ENCODE measurements at places on chromosomes 3 and 15. TPM values are rescaled to one million over a fixed set of nuclear protein-coding genes. Genes with fewer than 3 reads are reported as not detected.

The SMAD3 gene
- polyA plus RNA-seq, result 10.1 TPM

The FBXW12 gene
- polyA plus RNA-seq, result not detected

The AGTR1 gene
- polyA plus RNA-seq, result 14.8 TPM

The PLCB2 gene
- polyA plus RNA-seq, result 4.4 TPM

The KIF7 gene
- polyA plus RNA-seq, result 1.4 TPM

The GABRG3 gene
- polyA plus RNA-seq, result not detected

DNA sequence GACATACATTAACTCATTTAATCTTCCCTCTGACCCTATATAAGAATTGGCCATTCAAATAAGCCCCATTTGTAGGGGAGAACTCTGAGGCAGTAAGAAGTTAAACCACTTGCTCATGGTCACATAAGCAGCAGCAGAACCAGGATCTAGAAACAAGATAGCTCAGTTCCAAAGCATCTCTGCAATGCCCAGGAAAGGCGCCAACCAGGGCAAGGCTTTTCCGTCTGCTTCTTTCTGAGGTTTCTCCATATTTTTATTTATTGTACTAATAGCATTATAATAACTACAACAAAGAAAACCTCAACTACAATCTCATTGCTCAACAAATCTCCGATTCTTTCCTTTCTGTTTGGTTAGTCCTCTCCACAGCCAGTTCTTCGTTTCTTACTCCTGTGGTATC, 4.3 kb upstream of the UBE2E2 start:
- DNase-seq, result no peak

DNA sequence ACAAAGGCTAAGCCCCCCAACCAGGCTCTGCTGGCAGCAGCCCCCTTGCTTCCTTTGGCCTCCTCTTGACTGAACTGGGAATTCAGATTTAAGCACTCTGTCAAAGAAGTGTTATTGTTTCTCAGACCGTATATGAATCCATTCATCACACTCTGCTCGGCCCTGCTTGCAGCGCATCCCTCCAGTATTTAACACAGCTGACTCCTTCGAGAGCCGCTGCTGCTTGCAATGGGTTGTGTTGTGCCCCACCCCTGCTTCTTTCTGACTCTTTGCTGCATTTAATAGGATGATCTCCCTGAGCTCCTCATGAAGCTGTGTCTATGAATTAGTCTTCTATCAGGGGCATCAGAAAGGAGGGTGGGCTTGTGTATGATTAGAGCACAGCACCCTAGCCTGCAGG, 31.2 kb downstream of the C3orf20 start:
- no peak for DNase-seq

- DNase-seq, result peak; percentile 73
Observed at GRCh38 chr15:91983729-91984340, 130.3 kb downstream of the SLCO3A1 start.

DNA sequence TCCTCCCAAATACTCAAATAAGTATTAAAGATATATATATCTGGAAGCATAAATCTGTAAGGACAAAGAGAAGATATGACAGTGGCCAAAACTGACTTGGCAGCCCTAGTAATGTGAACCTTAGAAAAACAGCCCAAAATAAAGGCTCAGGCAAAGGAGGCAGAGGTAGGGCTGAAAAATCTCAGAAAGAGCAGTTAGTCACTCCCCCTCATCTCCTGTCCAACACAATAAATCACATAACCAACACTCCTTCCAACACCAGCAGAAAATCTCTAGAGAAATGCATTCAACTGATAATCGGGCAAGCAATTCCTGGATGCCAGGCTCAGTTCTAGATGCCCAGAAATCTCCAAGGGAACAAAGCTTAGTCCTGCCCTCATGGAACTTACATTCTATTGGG, 22.1 kb upstream of the CHRM5 start:
- DNase-seq, result no peak

DNA sequence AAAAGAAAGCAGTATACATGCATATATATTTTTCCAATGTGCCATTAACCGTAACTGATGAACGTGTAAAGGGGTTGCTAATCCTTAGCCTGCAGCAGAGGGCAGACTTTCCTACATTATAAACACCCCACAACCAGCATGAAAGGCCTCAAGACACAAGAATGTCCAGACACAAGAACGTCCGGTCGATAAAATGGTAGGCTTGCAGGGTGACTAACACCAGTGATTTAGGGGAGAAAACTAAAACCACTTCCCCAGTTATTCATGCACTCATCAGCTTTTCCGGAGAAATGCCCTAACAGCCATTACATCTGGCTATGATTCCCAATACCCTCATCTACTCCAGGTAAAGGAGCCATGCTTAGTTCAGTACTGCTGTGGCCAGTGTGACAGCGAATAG, 57.4 kb downstream of the LRTM1 start:
- peak; percentile 46 for DNase-seq

DNA sequence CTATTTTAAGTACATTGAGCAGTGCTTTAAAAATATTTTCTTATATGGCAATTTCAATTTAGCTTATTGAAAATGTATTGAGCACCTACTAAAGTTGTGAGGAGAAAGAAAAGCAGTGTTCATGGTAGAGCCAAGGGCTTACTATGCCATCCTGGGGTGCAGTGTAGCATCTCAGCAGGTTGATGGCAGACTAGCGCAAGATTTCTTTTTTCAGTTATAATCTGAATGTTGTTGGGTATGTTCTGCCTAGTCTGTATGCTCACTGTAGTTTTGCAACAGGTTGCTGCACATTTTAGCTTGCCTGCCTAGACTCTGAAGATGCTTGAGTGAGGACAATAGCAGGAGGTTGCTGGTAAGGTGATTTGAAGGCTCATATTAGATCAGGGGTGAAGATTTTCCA, 103.1 kb upstream of the UNC13C start:
- no peak for DNase-seq

DNA sequence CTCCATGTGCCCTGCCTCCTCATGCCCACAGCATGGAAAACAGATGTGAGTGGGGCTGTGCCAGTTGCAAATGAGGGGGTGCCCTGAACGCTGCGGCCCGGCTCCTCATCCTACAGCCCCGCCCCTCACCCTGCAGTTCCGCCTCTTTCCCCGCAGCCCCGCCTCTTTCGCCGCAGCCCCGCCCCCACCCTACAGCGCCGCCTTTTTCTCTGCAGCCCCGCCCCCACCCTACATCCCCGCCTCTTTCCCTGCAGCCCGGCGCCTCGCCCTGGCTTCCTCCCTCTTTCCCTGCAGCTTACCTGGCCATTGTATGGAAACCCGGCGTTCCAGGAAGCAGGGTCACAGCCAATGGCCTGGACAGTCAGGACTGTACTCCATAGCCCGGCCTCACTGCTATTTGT, 284.9 kb downstream of the TLE3 start:
- DNase-seq, result no peak

- DNase-seq, result no peak
Observed at GRCh38 chr15:42992626-42993025, 72.0 kb upstream of the TTBK2 start.

- DNase-seq, result peak; percentile 97
Observed at GRCh38 chr3:186097663-186098451, 11.0 kb downstream of the ETV5 start.

DNA sequence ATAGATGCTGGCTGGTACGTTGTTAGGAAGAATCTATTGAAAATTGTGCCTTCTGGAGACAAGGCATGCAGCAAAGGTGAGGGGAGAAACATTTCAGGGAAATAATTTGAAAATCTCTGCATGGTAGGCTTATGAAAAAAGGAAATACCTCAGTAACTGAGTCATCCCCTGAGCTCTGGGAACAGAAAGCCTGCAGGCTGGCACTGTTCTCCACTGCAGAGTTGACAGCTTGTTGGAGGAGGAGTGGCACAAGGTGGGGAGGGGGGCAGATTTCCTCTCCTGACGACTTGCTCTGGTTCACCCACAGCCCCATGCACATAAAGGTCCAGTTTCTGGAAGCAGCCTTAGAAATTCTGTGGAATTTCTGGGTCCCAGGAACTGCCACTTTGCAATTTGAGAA, 179.4 kb downstream of the ABHD5 start:
- no peak for DNase-seq

GRCh38 chr3:98542623-98543022, 10.8 kb downstream of the GPR15 start:
- DNase-seq, result no peak

GRCh38 chr3:109023656-109024254, 70.1 kb upstream of the GUCA1C start:
- peak; percentile 49 for DNase-seq

GRCh38 chr3:7781395-7781794, 720.2 kb upstream of the LMCD1 start:
- DNase-seq, result no peak

DNA sequence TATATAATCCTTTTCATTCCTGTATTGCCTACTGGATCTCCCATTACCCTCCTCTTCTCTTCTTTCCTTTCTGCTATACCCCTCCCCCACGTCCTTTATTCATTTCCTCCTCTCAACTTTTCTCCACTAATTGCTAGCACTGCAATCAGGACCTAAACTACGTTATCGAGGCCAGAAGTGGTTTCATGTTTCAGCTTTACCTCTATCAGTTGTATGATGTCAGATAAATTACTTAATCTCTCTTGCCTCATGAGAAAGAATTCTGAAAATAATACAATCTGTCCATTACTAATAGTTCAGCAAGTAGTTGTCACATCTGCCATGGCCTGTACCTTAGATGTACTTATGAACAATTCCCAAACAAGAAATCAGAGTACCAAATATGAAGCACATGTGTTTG, 10.6 kb downstream of the POPDC2 start:
- no peak for DNase-seq

All from kidney (tissue), 22 donors.